ENCODE measurements at places on chromosomes 12 and 14. TPM values are rescaled to one million over a fixed set of nuclear protein-coding genes. Genes with fewer than 3 reads are reported as not detected.

DNA sequence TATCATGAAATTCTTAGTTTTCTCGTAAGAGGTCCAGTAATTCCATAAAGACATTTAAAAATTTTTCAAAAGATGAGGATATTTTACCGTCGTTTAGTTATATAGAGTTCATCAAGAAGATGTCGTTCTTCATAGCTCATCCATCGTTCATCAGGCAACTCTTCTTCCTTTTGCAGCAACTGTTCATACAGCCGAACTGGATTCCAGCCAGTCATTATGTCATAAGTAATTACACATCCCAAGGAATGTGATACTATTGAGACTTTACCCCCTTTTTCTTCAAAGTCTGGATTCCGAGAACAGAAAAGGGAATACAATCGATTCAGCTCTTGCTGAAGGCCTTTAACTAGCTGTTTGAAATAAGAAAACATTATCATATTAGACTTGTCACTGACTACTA is 90.3 kb downstream of the DDHD1 start:
- H3K27ac ChIP-seq, result no peak overlapping the region
- no peak overlapping the region for H3K4me3 ChIP-seq
- H3K4me1 ChIP-seq, result no peaks in the 10 kb centered on the region
- no peak for DNase-seq
- no peaks in the 10 kb centered on the region for H3K27me3 ChIP-seq

OR4K5 gene
- total RNA-seq, result not detected

- H3K27ac ChIP-seq, result no peak overlapping the region
- no peaks in the 10 kb centered on the region for H3K36me3 ChIP-seq
- H3K27me3 ChIP-seq, result no peaks in the 10 kb centered on the region
- no peaks in the 10 kb centered on the region for H3K4me1 ChIP-seq
- DNase-seq, result no peak
Observed at GRCh38 chr12:128613837-128614590, 209.7 kb downstream of the SLC15A4 start.

GRCh38 chr14:104268725-104269436 is 130.5 kb downstream of the KIF26A start:
- H3K27me3 ChIP-seq, result no peaks in the 10 kb centered on the region
- no peaks in the 10 kb centered on the region for H3K36me3 ChIP-seq
- no peaks in the 10 kb centered on the region for H3K4me1 ChIP-seq
- no peak for DNase-seq
- no peak overlapping the region for H3K4me3 ChIP-seq

GRCh38 chr14:96221841-96222240 is 17.2 kb downstream of the BDKRB2 start:
- no peaks in the 10 kb centered on the region for H3K36me3 ChIP-seq
- H3K27me3 ChIP-seq, result peaks cover 16% of the 10 kb centered on the region
- H3K27ac ChIP-seq, result no peak overlapping the region
- no peak for DNase-seq

- no peaks in the 10 kb centered on the region for H3K4me1 ChIP-seq
- H3K36me3 ChIP-seq, result no peaks in the 10 kb centered on the region
- no peak for DNase-seq
- peak overlapping the region; percentile 47 for H3K4me3 ChIP-seq
- H3K27ac ChIP-seq, result no peak overlapping the region
Observed at GRCh38 chr12:23950775-23951451, 1.4 kb upstream of the SOX5 start.

- H3K27me3 ChIP-seq, result no peaks in the 10 kb centered on the region
- no peaks in the 10 kb centered on the region for H3K36me3 ChIP-seq
Observed at GRCh38 chr12:91001306-91001705, 3.5 kb downstream of the EPYC start.

GRCh38 chr12:102300824-102301461 is 103.3 kb upstream of the PMCH start:
- H3K27ac ChIP-seq, result no peak overlapping the region
- H3K27me3 ChIP-seq, result no peaks in the 10 kb centered on the region
- no peaks in the 10 kb centered on the region for H3K4me1 ChIP-seq
- H3K4me3 ChIP-seq, result no peak overlapping the region
- no peak for DNase-seq
- H3K36me3 ChIP-seq, result no peaks in the 10 kb centered on the region

ATP2B1 gene
- total RNA-seq, result 13.8 TPM

ARPC3 gene
- total RNA-seq, result 134 TPM

DNA sequence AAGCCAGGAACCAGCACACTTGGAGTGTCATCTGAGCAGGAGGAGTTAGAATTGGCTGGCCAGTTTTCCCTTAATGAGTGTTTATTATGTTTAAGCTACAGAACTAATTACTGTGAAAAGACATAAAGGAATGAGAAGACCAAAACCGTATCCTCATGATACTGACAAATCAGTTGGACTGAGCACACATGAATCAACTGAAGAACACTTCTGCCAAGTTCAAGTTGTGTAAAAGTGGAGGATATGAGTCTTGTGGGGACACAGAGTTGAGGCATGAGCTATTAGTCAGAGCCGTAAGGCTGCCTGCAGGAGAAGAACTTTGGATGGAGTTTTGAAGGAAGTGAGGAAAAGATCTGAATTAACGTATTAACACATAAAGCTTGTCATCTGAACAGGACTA is 43.1 kb downstream of the HMGA2 start:
- H3K27me3 ChIP-seq, result no peaks in the 10 kb centered on the region
- H3K4me3 ChIP-seq, result no peak overlapping the region
- H3K27ac ChIP-seq, result no peak overlapping the region
- no peaks in the 10 kb centered on the region for H3K4me1 ChIP-seq
- no peaks in the 10 kb centered on the region for H3K36me3 ChIP-seq

DNA sequence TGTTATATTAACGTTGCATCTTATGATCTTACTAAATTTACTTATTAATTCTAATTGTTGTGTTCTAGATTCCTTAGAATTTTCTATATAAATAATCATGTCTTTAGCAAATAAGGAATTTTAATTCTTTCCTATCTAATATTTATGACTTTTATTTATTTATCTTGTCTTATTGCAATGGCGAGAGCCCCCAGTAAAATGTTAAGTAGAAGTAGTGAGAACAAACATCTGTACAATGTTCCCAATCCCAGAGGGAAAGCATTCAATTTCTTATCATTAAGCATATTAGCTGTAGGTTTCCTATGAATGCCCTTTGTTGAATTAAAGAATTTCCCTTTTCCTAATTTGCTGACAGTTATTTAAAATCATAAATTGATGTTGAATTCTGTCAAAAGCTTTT is 203.7 kb upstream of the OTX2 start:
- DNase-seq, result no peak
- H3K27ac ChIP-seq, result no peak overlapping the region
- no peaks in the 10 kb centered on the region for H3K27me3 ChIP-seq
- H3K4me3 ChIP-seq, result no peak overlapping the region
- no peaks in the 10 kb centered on the region for H3K36me3 ChIP-seq

VSX2 gene
- 0.08 TPM for total RNA-seq

GRCh38 chr14:96949594-96949993 is 152.4 kb downstream of the VRK1 start:
- H3K36me3 ChIP-seq, result no peaks in the 10 kb centered on the region
- no peaks in the 10 kb centered on the region for H3K4me1 ChIP-seq
- no peaks in the 10 kb centered on the region for H3K27me3 ChIP-seq
- H3K27ac ChIP-seq, result no peak overlapping the region
- H3K4me3 ChIP-seq, result no peak overlapping the region

DNA sequence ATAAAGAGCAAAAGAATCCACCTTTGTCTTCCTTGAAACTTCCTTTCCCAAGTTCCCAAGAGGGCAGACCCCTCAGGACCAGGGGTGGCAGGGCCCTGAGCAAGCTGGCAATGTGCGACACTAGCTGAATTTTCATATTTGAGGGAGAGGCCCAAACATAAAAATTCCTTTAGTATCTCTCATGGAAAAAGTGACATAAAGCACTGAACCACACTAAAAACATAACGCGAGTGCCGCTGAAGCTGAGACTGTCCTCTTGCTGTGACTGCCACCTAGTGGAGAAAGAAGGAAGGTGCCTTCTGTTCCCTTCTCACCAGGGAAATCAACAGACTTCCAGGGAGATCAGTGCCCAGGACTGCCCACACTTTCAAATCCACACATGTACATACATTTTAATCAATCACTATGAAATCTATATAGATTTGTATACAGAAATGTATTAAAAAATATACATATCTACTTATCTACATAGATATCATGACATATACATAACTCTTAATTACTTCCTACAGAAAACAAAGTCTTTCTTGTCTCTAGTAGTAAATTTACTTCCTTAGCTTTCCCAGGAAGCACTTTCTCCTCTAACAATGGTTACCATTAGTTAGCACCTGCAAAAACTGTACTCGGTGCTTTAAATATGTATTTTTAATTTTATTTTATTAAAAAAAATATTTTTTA is 53.8 kb downstream of the SSH1 start:
- H3K36me3 ChIP-seq, result peaks cover 90% of the 10 kb centered on the region
- peak overlapping the region; percentile 75 for H3K27ac ChIP-seq
- no peaks in the 10 kb centered on the region for H3K27me3 ChIP-seq
- H3K4me3 ChIP-seq, result peak overlapping the region; percentile 39
- H3K4me1 ChIP-seq, result peaks cover 29% of the 10 kb centered on the region
- DNase-seq, result no peak

DNA sequence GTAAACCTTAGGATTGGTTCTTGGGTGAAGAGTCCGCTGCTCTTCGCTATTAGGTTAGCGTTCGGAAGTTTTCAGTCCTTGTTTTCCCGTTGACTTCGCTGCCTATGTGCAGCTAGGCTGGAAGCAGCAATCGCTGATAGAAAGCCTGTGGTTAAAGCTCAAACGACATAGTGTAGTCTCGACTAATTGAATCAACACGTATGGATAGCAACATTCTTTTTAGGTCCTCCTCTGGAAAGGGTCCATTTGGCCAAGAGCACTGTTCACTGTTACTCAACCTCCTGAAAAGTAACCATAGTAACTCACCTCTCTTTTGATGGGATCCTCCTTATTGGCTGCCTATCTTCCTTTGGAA is 355.5 kb downstream of the SNAPC1 start:
- no peaks in the 10 kb centered on the region for H3K36me3 ChIP-seq
- peak overlapping the region; percentile 22 for H3K4me3 ChIP-seq
- no peak for DNase-seq
- H3K27me3 ChIP-seq, result peaks cover 62% of the 10 kb centered on the region
- peaks cover 7% of the 10 kb centered on the region for H3K4me1 ChIP-seq
- no peak overlapping the region for H3K27ac ChIP-seq

ULK1 gene
- total RNA-seq, result 56.0 TPM

GRCh38 chr14:105064721-105065143 is 498 bp downstream of the GPR132 start:
- no peaks in the 10 kb centered on the region for H3K27me3 ChIP-seq
- no peaks in the 10 kb centered on the region for H3K36me3 ChIP-seq
- peaks cover 83% of the 10 kb centered on the region for H3K4me1 ChIP-seq
- no peak overlapping the region for H3K27ac ChIP-seq
- DNase-seq, result no peak

GRCh38 chr12:53014709-53015108 is 8.5 kb downstream of the EIF4B start:
- H3K27me3 ChIP-seq, result no peaks in the 10 kb centered on the region
- no peak overlapping the region for H3K27ac ChIP-seq
- no peak for DNase-seq
- no peak overlapping the region for H3K4me3 ChIP-seq
- H3K36me3 ChIP-seq, result peaks cover 2% of the 10 kb centered on the region
- H3K4me1 ChIP-seq, result peaks cover 6% of the 10 kb centered on the region

GRCh38 chr14:104107611-104108569 is 22.4 kb downstream of the ASPG start:
- H3K36me3 ChIP-seq, result no peaks in the 10 kb centered on the region
- peak; percentile 22 for DNase-seq
- H3K27ac ChIP-seq, result no peak overlapping the region
- no peaks in the 10 kb centered on the region for H3K4me1 ChIP-seq
- H3K27me3 ChIP-seq, result no peaks in the 10 kb centered on the region

- H3K27me3 ChIP-seq, result no peaks in the 10 kb centered on the region
- peak within 1 kb of the TSS; percentile 77 for H3K4me3 ChIP-seq
- peak; percentile 78 for DNase-seq
- peaks cover 23% of the 10 kb centered on the region for H3K4me1 ChIP-seq
Observed at GRCh38 chr14:74712499-74713394, at the start of the genes AREL1 and FCF1. Gene AREL1 (minus strand): TSS chr14:74713080. CDS start chr14:74685615, 27,465 bp downstream. Gene FCF1 (plus strand): TSS chr14:74713144. CDS start chr14:74713198, 54 bp downstream.

RBMS2 gene
- total RNA-seq, result 29.1 TPM

- no peak overlapping the region for H3K27ac ChIP-seq
- H3K27me3 ChIP-seq, result no peaks in the 10 kb centered on the region
- H3K4me1 ChIP-seq, result peaks cover 3% of the 10 kb centered on the region
Observed at GRCh38 chr12:3751151-3752095, 1.5 kb downstream of the CRACR2A start.

OAS2 gene
- total RNA-seq, result 46.1 TPM

KSR2 gene
- total RNA-seq, result not detected

PTPRB gene
- total RNA-seq, result 34.2 TPM

- H3K27ac ChIP-seq, result peak overlapping the region; percentile 27
- no peak for DNase-seq
- H3K36me3 ChIP-seq, result no peaks in the 10 kb centered on the region
- no peaks in the 10 kb centered on the region for H3K27me3 ChIP-seq
Observed at GRCh38 chr12:106757623-106758348, 16.7 kb upstream of the RIC8B start.

- no peaks in the 10 kb centered on the region for H3K27me3 ChIP-seq
- H3K36me3 ChIP-seq, result no peaks in the 10 kb centered on the region
- H3K4me1 ChIP-seq, result peaks cover 46% of the 10 kb centered on the region
- peak within 1 kb of the TSS; percentile 98 for H3K27ac ChIP-seq
- DNase-seq, result peak; percentile 45
- peak within 1 kb of the TSS; percentile 94 for H3K4me3 ChIP-seq
Observed at GRCh38 chr14:49634547-49635334, at the start of gene DNAAF2. Gene DNAAF2 (minus strand): TSS chr14:49635244. CDS start chr14:49635149, 95 bp downstream.

GRCh38 chr14:74531467-74531866 is 37.9 kb downstream of the ISCA2 start:
- no peaks in the 10 kb centered on the region for H3K27me3 ChIP-seq
- H3K27ac ChIP-seq, result no peak overlapping the region
- no peaks in the 10 kb centered on the region for H3K4me1 ChIP-seq
- no peak for DNase-seq
- H3K36me3 ChIP-seq, result peaks cover 3% of the 10 kb centered on the region

TAS2R43 gene
- total RNA-seq, result 0.37 TPM

- H3K36me3 ChIP-seq, result no peaks in the 10 kb centered on the region
- DNase-seq, result no peak
- H3K4me1 ChIP-seq, result no peaks in the 10 kb centered on the region
- H3K27me3 ChIP-seq, result no peaks in the 10 kb centered on the region
- no peak overlapping the region for H3K27ac ChIP-seq
- H3K4me3 ChIP-seq, result no peak overlapping the region
Observed at GRCh38 chr14:22226381-22226780, 362.6 kb downstream of the DAD1 start.

BLTP3B gene
- 16.2 TPM for total RNA-seq

DNA sequence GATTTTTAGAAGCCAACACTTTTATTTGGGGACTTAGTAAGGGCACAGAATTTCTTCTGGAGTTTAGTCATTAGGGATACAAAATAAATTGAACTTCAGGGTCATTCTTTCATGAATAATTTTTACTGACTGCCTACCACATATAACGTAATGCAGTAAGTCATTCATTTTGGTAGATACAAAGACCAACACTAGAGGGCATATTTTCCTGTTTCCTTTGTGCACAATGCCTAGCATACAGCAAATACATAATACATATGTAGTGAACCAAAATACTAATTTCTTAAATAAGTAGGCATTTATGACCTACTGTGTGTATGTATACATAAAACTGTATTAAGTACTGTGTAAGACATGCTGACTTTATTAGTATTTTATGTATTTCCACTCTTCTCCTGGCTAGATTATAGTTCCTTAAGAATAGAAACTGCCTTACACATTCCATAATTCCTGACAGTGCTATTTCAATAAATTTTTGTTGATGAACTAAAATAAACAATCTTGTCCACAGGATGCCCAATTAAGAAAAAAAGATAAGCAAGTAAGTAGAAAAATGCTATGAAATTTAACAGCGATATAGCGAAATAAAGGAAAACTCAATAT is 47.9 kb downstream of the PPP1R12A start:
- H3K36me3 ChIP-seq, result no peaks in the 10 kb centered on the region
- DNase-seq, result no peak
- no peaks in the 10 kb centered on the region for H3K27me3 ChIP-seq
- H3K4me1 ChIP-seq, result peaks cover 86% of the 10 kb centered on the region
- no peak overlapping the region for H3K27ac ChIP-seq
